ENCODE measurements at places on chromosomes 13 and 19.

DNA sequence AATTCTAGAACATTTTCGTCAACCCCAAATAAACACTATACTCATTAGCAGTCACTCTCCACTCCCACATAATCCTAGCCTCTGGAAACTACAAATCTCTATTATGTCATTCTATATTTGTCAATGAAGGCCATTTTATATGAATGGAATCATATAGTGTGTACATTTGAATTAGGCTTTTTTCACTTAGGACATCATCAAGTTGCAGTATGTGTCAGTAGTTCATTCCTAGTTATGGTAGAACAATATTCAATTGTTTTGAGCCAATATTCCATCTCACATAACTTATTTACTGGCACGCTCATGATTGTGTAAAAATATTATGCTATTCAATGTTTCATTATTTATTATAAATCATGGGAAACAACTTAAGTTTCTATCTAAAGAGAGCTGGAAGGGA, 1610.4 kb upstream of the MIR17HG start:
- DNase-seq: no peak

GRCh38 chr13:61162636-61163035, 253.0 kb downstream of the PCDH20 start:
- no peak for DNase-seq

- no peak for DNase-seq
Measured at GRCh38 chr13:49407068-49407467, 36.8 kb downstream of the CAB39L start.

- no peak for DNase-seq
Measured at GRCh38 chr13:27489456-27489855, 39.1 kb upstream of the MTIF3 start.

DNA sequence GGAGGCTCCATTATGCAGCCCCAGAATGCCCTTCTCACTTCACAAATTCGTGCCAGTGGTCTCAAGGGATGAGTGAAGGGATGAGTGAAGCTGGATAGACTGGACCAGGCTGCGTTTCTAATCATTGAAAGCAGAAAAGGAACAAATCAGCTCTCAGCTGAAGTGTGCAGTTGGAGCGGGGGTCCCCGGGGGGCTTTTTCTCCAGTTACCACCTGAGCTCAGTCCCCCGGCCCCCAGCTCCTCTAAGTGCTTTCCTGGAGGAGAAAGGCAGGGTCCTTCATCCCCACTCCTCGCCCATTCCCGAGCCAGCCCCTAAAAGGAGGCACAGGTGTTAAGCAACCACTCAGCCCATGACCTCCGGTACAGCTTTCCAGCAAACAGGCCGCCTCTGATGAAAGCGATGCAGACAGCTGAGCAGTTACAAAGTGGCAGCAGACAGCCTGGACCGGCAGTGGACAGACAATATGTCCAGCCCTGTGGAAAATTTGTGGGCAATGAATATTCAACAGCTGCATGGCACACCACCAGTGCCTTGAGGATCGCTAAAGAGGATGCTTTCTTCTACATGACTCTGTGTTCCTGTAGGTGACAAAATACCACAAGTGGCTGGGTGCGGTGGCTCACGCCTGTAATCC, 110.7 kb upstream of the UBL3 start:
- DNase-seq: peak; percentile 53
